ENCODE measurements at places on chromosomes 1 and 21. TPM values are rescaled to one million over a fixed set of nuclear protein-coding genes. Genes with fewer than 3 reads are reported as not detected.

DNA sequence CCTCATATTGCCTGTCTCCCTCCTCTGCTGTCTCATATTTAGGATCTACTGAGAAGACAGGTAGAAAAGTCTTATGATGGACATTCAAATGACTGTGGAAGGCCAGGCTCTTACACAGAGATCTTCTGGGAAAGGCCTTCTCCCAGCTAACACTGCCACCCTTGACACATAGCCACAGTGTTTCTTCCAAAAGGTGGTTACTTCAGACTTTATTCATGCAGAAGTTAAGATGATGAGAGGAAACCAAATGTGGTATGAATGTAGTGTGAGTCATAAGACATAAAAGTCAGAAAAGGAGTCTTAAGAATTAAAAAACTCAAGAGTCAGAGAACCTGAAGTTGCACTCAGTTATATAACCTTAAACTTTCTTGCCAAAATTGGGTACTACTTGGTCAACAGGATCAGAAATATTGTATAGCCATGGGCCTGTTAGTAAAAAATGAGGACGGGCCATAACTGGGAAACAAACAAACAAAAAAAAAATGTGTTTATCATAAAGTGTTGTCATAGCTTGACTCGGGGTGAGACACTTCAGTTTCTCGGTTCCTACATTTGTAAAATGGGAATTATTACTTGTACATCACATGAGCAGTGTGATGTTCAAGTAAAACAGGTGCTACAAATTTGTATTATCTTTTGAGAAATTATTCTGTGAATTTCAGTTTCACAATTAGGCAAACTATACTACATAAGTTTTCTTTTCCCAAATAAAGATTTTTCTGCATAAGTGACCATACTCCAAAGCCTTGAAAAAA is 1.2 kb upstream of the DENND1B start:
- no peaks in the 10 kb centered on the region for H3K36me3 ChIP-seq
- no peak overlapping the region for H3K4me3 ChIP-seq
- peak overlapping the region; percentile 94 for H3K27ac ChIP-seq
- H3K27me3 ChIP-seq, result no peaks in the 10 kb centered on the region
- no peak for DNase-seq

GRCh38 chr21:34615487-34615814 is 538 bp upstream of the RCAN1 start:
- no peaks in the 10 kb centered on the region for H3K36me3 ChIP-seq
- DNase-seq, result no peak
- no peak overlapping the region for H3K4me3 ChIP-seq
- no peaks in the 10 kb centered on the region for H3K4me1 ChIP-seq
- peak overlapping the region; percentile 49 for H3K27ac ChIP-seq
- no peaks in the 10 kb centered on the region for H3K27me3 ChIP-seq

- no peak for DNase-seq
- H3K36me3 ChIP-seq, result no peaks in the 10 kb centered on the region
- H3K4me1 ChIP-seq, result peaks cover 33% of the 10 kb centered on the region
- peak overlapping the region; percentile 95 for H3K27ac ChIP-seq
Observed at GRCh38 chr1:248825136-248825535, 579 bp downstream of the SH3BP5L start.

DNA sequence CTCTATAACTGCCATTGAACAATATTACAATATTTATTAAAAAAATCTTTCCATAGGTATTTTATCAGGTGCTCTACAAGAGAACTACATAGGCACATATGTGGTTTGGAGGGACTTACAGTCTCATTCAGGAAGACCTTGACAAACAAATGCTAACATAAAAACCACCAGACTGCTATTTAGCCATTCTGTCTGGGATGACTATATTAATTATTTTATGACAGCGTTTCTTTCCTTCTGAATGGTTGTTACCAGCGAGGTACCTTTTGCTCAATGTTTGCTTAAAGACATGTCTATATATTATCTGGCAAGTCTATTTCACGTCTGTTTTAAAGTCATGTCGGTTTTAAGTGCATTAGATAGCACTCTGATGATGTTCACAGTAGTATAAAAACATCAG is 69.7 kb downstream of the RUNX1 start:
- no peaks in the 10 kb centered on the region for H3K4me1 ChIP-seq
- no peak for DNase-seq
- no peak overlapping the region for H3K27ac ChIP-seq
- no peak overlapping the region for H3K4me3 ChIP-seq
- no peaks in the 10 kb centered on the region for H3K36me3 ChIP-seq
- no peaks in the 10 kb centered on the region for H3K27me3 ChIP-seq

- H3K36me3 ChIP-seq, result no peaks in the 10 kb centered on the region
- peak overlapping the region; percentile 90 for H3K27ac ChIP-seq
- no peak for DNase-seq
- H3K4me3 ChIP-seq, result no peak overlapping the region
- peaks cover 52% of the 10 kb centered on the region for H3K4me1 ChIP-seq
- H3K27me3 ChIP-seq, result no peaks in the 10 kb centered on the region
Observed at GRCh38 chr21:26117324-26117971, 53.1 kb downstream of the APP start.

GRCh38 chr1:158124999-158125398 is 55.7 kb upstream of the CD1D start:
- no peaks in the 10 kb centered on the region for H3K27me3 ChIP-seq
- peaks cover 22% of the 10 kb centered on the region for H3K4me1 ChIP-seq
- H3K4me3 ChIP-seq, result no peak overlapping the region
- DNase-seq, result peak; percentile 89
- H3K27ac ChIP-seq, result peak overlapping the region; percentile 88
- H3K36me3 ChIP-seq, result no peaks in the 10 kb centered on the region

DNA sequence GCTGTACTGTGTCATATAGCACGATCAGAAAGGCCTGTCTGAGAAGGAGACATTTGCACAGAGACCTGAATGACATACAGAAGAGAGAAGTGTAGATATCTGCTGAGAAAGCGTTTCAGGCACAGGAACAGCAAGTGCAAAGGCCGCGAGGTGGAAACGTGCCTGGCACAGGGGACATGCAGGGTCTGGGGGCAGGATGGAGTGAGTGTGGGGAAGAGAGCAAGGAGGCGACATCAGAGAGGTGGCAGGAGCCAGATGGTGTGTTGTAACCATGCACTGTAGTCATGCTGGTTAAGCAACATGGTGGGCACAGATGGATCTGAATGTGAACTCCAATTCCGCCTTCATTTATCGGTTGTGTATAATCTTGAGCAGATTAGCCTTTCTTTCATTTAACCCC is 13.0 kb downstream of the KRTCAP2 start:
- DNase-seq, result no peak
- H3K4me1 ChIP-seq, result no peaks in the 10 kb centered on the region
- no peaks in the 10 kb centered on the region for H3K36me3 ChIP-seq
- no peak overlapping the region for H3K4me3 ChIP-seq

DNA sequence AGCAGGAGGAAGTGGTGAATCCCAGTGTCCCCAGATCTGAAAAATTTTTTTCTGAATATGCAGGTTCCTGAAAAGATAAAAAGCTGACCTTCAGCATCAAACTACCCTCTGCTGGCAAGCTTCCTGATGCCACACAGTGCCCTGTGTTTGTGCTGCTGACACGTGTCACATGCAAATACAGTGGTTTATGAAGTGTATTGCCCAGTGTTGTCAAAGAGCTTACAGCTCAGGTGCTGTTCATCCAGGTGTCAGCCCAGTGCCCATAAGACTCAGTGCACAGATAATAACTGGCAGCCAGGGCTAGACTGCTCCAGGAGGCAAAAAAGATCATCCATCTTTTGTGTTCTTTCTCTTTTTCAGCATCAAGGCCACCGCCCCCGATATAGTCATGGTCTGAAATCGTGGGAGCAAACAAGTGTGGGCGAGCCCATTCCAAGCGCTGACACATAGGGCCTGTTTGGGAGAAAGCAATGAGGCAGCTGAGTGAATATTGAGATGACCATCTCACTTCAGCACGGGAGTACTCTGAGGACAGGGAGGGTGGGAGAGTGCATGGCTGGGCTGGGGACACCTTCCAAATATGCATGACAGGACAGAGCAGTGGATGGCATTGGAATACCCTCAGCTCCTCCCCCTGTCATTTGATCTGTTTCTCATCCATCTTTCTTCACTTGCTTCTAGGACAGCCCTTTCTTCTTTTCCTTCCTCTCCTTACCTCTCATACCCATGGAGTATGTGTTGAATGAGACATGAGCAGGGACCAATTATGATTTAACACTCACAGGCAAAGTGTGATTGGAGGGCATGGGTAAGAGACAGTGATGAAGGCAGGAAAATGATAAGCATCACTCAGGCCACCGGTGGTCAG is 6.4 kb upstream of the KCNK1 start:
- no peaks in the 10 kb centered on the region for H3K36me3 ChIP-seq
- no peak overlapping the region for H3K4me3 ChIP-seq
- no peaks in the 10 kb centered on the region for H3K4me1 ChIP-seq
- DNase-seq, result no peak

DNA sequence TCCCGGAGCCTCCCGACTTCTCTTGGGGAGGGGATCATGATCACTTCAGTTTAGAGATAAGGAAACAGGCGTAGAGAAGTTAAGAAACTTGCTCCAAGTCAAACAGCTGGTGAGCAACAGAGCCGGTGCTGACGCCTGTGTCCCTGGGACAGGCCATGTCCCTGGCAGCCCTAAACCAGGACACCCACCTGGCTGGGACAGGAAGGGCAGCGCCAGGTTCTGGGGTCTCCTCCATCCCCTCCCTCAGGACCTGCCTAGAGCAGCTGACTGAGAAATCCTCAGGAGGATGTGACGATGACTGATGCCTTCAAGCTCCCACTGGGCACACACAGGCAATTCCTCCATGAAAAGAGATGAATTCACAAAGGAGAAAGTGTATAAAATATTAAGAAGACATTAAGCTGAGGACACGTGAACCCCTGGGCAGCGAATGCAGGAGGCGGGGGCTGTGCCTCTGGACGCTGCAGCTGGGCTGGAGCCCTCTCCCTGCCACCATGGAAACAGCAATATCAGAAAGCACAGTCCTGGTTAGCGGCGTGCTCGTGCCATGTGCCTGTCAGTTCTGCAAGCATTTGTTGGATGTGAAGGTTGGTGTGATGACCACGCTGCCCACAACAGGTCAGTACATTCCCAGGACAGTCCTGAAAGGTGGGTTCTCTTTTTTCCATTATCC is 40.1 kb upstream of the C1orf174 start:
- no peaks in the 10 kb centered on the region for H3K36me3 ChIP-seq
- no peak overlapping the region for H3K4me3 ChIP-seq
- H3K27ac ChIP-seq, result no peak overlapping the region
- no peaks in the 10 kb centered on the region for H3K4me1 ChIP-seq

GRCh38 chr1:910881-911721 is 12.6 kb upstream of the SAMD11 start:
- no peaks in the 10 kb centered on the region for H3K36me3 ChIP-seq
- no peak overlapping the region for H3K27ac ChIP-seq
- no peak overlapping the region for H3K4me3 ChIP-seq
- peaks cover 21% of the 10 kb centered on the region for H3K4me1 ChIP-seq

- H3K4me1 ChIP-seq, result peaks cover 17% of the 10 kb centered on the region
- H3K27ac ChIP-seq, result no peak overlapping the region
- H3K27me3 ChIP-seq, result no peaks in the 10 kb centered on the region
- no peak overlapping the region for H3K4me3 ChIP-seq
Observed at GRCh38 chr1:155068599-155068998, 5.1 kb downstream of the EFNA4 start.

DNA sequence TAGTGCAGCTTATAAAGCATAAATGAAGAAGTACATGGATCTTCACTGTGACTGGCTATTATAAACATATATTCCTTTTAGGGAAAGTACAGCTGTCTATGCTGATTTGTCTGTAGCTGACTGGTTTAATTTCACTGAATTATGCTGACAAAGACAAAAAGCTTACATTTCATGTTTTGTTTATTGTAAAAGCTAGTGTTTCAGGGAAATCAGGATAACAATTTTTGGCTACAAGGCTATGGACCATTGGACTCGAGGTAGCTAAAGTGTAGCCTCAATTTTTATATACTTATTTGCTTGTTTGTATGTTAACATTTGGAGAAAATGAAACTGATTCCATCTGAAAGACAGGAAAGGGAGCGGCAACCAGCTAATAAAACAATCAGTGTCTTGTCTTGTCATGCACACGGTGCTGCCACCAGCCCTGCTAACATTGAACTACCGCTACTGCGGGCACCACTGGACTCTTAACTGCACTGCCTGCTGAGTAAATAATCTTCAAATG is 480.2 kb downstream of the COL11A1 start:
- DNase-seq, result no peak
- H3K27me3 ChIP-seq, result no peaks in the 10 kb centered on the region
- H3K36me3 ChIP-seq, result no peaks in the 10 kb centered on the region
- no peak overlapping the region for H3K4me3 ChIP-seq
- H3K27ac ChIP-seq, result no peak overlapping the region

- peaks cover 37% of the 10 kb centered on the region for H3K4me1 ChIP-seq
- H3K27me3 ChIP-seq, result no peaks in the 10 kb centered on the region
- no peak overlapping the region for H3K4me3 ChIP-seq
Observed at GRCh38 chr1:1773874-1774273, 4.4 kb downstream of the NADK start.

- H3K36me3 ChIP-seq, result no peaks in the 10 kb centered on the region
- H3K4me1 ChIP-seq, result peaks cover 25% of the 10 kb centered on the region
- no peaks in the 10 kb centered on the region for H3K27me3 ChIP-seq
- DNase-seq, result peak; percentile 13
- H3K4me3 ChIP-seq, result no peak overlapping the region
- H3K27ac ChIP-seq, result peak overlapping the region; percentile 8
Observed at GRCh38 chr1:232596666-232597303, 33.1 kb downstream of the SIPA1L2 start.

- H3K27me3 ChIP-seq, result no peaks in the 10 kb centered on the region
- H3K36me3 ChIP-seq, result no peaks in the 10 kb centered on the region
- H3K4me3 ChIP-seq, result no peak overlapping the region
- peak; percentile 10 for DNase-seq
- H3K4me1 ChIP-seq, result peaks cover 10% of the 10 kb centered on the region
Observed at GRCh38 chr21:17455451-17455850, 57.4 kb upstream of the CXADR start.

- peaks cover 4% of the 10 kb centered on the region for H3K4me1 ChIP-seq
- peaks cover 75% of the 10 kb centered on the region for H3K36me3 ChIP-seq
- no peak overlapping the region for H3K27ac ChIP-seq
- no peak overlapping the region for H3K4me3 ChIP-seq
- H3K27me3 ChIP-seq, result no peaks in the 10 kb centered on the region
Observed at GRCh38 chr1:156136970-156137483, 16.4 kb upstream of the SEMA4A start.

The OR13G1 gene
- total RNA-seq, result not detected

The FAM131C gene
- 1.3 TPM for total RNA-seq

The FMO4 gene
- 7.3 TPM for total RNA-seq

The VPS72 gene
- 47.5 TPM for total RNA-seq

The RPS6KA1 gene
- 98.6 TPM for total RNA-seq

The DNASE2B gene
- total RNA-seq, result not detected

The TTC39A gene
- 48.2 TPM for total RNA-seq

The SLFNL1 gene
- 0.81 TPM for total RNA-seq

The DMBX1 gene
- not detected for total RNA-seq

The SLC30A10 gene
- not detected for total RNA-seq

The MAPKAPK2 gene
- 48.5 TPM for total RNA-seq

The COA6 gene
- total RNA-seq, result 32.4 TPM

The LCE1A gene
- not detected for total RNA-seq

The ZNF678 gene
- 15.9 TPM for total RNA-seq

The LCE2B gene
- not detected for total RNA-seq
